Renal cortex interstitium (tissue), 15 donors: ENCODE measurements at places on chromosomes 12 and 14.

- no peak for DNase-seq
Observed at GRCh38 chr12:2393016-2393415, 340.2 kb downstream of the CACNA1C start.

DNA sequence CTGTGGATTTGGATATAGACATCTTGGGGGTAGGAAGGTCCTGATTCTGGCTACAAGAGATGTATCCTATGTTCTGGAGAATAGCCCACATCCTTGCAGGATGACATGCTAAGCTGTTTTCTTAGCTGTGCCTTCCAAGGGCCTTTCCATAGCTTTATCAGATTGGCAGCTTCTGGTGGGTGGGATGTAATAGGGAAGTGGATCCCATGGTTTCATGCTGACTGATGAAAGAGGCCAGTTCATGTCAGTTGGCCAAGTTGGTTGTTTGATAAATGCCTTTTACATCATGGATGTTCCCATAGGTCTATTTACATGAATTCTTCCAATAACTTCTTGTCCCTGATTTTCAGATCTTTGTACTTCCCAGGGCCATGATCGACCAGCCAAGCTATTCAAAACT lies 169.1 kb upstream of the RMST start:
- DNase-seq = no peak

DNA sequence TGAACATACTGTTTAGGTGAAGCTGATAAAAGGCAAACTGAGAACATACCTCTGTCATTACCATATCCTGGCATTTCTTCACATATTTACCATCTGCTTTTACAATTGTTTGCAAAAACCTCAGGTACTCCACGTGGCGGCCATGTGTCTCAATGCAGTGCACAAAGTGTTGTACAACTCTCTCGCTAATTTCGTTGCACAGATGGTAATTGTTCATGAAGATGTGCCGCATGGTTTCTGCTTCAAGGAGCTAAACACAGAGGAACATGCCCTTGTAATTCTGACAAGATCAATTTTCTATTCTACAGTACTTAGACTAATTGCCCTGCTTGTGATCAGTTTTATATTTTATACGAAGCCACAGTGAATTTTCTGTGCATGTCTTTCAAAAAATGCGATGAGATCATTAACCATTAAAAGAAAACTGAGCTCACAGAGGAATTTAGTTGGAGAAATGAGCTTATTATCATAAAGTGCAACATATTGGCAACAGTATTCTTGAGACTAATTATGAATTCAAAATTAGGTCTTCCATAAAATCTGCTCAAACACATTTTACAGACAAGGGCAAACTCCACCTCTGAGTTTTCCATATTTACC lies 233.8 kb downstream of the ITPR2 start:
- DNase-seq = no peak

- no peak for DNase-seq
Observed at GRCh38 chr12:109947521-109947920, 47.4 kb downstream of the TCHP start.

DNA sequence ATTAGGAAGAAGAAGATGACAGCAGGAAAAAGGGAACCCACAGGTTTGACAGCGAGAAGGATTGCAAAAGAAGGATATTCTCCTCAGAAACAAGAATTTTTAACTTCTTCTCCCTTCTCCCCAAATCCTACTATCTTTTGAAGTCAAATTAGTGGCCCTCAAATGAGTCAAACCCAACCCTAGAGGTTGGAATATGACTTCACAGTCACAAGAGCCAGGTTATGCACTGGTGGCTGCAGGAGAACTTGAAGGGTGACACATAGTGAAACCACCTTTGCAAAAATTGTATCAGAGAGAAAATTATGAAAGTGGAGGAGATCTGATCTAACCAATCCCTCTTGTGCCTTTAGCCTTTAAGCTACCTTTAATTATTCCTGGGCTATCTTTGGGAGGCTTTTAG lies 386.2 kb upstream of the CCDC196 start:
- no peak for DNase-seq

DNA sequence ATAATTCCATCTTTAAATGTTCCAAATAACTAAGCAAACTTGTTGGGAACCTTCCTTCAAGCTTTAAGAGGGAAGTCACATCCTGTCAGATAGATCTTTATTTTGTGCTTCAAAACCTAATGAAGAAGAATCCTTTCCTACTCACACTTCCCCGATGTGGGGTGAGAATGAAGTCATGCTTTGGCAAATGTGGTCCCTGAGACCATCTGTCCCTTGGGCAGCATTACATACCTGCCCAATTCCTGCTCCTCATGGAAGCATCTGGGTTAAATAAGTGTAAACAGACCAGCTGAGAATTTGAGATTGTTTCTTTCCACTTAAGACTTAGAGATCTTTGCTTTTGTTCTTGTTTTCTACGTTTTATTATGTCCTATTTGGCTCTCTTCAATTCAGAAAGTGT lies 606.0 kb upstream of the TMEM132C start:
- DNase-seq = no peak

DNA sequence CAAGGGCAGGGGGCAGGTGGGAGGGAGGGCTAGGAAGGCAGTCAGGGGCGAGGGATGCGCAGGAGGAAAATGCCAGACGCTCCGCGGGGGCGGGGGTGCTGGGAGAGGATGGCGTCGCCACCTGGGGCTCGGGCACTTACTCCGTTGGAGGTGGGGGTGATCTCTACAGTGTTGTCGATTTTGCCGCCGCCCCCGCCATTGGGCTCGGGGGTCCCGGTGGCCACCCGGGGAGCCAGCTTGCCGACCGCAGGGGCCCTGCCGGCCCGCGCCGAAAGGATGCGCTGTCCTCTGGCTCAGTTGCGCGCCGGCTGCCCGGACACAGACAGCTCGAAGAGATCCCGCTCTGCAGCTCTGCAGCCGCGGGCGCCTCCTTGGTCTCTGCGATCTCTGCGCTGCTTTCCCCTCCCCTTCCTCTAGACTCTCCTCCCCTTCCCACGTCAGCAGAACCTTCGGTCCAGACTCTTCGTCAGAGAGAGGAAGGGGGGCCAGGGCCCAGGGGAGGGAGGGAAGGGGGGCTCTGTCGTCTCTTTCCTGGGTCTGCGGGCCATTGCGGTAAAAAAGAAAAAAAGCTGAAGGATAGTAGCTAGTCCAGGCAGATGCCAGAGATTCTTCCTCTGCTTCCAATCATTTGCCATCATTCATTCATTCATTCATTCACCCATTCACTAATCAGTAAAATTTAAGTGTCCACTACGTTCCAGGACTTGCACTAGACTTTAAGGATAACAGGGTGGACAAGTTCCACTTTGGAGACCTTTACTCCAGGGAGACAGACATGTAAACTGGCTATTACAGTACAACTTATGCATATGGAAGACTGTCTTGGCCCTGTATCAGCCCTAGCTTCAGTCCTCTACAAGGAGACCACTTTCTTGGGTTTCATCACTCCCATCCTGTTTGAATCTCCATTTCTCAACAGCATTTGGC lies at the start of gene SLC22A17:
Gene SLC22A17 (minus strand): TSS at position 382 of the 927 bp plus-strand sequence.
- DNase-seq = peak; percentile 71

- DNase-seq = no peak
Observed at GRCh38 chr12:643475-644302, 19.6 kb downstream of the NINJ2 start.

GRCh38 chr14:74663884-74664283 lies 49.0 kb downstream of the AREL1 start:
- DNase-seq = no peak

- DNase-seq = peak; percentile 17
Observed at GRCh38 chr14:94805680-94806288, 35.9 kb upstream of the GSC start.
